CD4-positive, alpha-beta T cell (primary cell): ENCODE measurements at places on chromosomes 1 and 21.

GRCh38 chr1:94884106-94884505, 42.8 kb downstream of the CNN3 start:
- DNase-seq: no peak

- no peak for DNase-seq
Measured at GRCh38 chr1:206114692-206115640, 2.2 kb downstream of the AVPR1B start.

- DNase-seq: no peak
Measured at GRCh38 chr1:220906561-220907334, 27.5 kb downstream of the HLX start.

DNA sequence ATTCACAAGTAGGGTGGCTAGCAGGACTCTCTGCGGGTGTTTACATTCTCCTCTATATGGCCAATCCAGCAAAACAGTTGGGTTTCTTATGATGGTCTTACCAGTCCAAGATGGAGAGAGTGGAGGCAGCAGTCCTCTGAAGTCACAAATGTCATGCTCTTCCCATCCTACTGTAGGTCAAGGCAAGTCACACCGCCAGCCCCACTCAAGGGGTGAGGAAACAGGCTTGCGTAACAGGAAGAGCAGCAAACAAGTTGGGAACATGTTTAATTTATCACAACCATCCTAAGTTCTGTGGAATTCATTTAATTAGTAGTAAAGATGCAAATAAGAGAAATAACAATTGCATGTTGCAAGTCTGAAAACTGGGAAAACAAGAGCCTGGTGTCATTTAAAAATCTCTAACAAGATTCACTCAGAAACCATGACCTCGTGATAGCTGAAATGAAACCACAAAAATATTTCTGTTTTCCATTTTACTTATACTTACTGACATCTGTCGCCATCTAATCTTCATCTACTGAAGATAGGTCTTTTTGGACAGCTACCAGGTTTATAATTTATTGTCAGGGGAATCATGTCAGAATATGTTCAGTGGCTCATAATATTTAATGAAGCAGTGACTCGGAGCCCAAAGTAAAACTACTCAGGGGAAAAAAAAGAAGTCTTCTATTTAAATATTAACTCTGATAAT, 349.1 kb upstream of the FMN2 start:
- no peak for DNase-seq

GRCh38 chr1:177981200-177981599, 11.3 kb upstream of the SEC16B start:
- no peak for DNase-seq

DNA sequence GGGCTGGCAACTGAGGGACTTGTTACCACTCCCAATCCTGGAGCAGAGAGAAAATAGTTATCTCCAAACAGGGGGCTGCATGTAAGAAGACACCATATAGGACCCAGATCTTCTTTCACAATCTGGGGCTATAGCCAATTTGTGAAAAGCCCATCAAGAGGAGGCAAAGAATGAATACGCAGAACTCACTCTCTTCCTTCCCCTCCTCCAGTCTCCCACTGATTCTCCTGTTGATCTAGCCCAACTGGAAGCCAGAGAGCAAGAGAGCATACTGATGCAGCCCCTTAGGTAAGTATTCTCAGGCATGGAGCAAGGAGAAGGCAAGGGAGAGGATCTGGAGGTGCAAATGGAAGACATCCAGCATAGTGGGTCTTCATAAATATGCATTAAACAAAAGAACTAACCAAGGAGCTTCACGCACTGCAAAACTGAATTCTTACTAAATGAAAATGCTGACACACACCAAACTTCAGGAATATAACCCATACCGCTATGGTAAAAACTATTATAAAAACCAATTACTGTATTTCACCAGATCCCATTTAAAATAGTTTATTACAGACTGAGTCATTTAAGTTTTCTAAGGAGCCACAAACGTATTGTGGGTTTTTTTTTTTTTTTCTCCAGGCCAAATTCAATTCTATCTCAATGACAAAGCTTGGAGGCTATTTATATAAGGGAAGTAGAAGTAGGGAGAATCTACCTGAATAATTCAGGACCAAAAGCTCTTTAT, 15.5 kb upstream of the HMGB4 start:
- no peak for DNase-seq

GRCh38 chr1:169692756-169693460, 18.5 kb downstream of the SELL start:
- peak; percentile 24 for DNase-seq
